GM10248 (cell line): ENCODE measurements at places on chromosomes 12 and 14.

DNA sequence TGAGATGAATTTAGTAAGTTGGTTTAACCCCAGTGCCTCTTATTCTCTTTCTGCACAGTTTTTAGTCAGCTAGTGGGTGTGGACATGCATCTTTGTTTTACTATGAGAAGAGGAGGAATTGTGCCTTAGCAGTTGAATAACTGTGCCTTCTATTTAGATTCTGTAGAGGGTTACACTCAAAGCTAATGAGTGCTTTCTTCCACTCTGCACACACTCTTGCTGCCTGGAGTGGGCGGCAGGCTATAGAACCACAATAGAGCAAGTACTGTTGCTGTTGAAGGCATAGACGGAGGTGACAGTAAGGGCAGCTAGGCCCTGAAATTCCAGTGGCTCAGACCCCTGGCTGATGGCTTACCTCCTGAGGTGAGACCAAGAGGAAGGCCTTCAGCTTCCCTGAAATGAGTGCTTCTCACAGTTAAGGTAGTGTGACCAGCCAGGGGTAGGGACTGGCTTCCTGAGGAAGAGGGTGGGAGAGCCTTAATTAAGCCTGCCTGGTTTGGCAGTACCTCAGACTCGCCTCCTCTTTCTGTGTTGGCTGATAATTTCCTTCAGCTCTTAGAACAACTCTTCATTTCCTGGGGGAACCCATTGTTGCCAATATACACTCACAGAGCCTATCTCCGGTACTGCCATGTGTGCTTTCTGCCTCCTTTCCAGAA, 24.7 kb downstream of the SUSD6 start:
- DNase-seq = peak; percentile 35

DNA sequence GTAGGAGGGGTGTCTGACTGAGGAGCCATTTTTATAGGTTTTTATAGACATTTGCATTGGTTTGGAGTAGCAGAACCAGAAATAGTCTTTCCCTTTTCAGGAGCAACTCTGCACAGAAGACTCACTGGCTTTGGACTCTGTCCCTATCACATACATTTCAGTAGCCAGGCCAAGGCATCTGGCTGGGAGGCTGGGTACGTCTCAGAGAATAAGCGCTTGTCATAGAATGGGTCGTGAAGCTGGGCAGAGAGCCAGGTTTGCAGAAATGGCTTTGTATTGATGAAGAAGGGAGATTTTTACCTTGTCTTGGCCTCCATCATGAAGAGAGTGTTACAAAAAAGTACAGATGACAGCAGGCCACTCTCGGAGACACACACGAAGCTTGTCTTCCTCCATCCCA, 98.6 kb downstream of the CACNA1C start:
- no peak for DNase-seq

DNA sequence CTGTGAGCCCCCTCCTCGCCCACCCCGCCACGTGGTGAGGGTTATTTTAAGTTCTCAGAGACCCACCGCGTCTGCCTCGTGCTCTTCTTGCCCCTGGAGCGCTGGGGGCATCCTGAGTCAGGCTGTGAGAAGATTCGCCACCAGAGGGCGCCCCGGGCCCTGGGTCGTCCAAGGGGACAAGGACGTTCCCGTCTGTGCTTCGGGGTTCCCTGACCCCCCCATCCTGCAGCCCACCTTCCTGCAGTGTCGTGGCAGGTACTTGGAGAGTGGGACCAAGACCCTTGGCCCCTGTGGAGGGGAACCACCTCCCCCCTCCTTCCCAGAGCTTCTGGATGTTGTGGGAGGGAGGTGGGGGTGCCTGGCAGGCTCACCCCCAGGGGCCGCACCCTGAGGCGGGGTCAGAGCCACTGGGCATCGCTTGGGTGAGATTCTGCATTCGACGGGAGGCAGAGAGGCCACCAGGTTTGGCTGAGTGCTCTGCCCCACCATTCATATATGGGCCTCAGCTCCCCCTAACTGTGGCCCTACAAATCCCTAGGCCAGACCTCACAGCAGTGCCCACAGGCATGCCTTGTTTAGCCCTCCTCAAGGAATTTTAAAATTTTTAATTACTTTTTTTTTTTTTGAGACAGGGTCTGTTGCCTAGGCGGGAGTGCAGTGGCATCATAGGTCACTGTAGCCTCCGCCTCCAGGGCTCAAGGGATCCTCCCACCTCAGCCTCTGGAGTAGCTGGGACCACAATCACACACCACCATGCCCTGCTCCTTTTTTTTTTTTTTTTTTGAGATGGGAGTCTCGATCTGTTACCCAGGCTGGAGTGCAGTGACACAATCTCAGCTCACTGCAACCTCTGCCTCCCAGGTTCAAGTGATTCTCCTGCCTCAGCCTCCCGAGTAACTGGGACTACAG, 17.0 kb downstream of the RHOF start:
- DNase-seq = peak; percentile 91

- peak; percentile 53 for DNase-seq
Observed at GRCh38 chr14:61866932-61867920, 105.0 kb downstream of the SNAPC1 start.

GRCh38 chr12:41736436-41736835, 408.2 kb downstream of the GXYLT1 start:
- DNase-seq = no peak

GRCh38 chr12:6868211-6869048, 1.1 kb downstream of the TPI1 start:
- no peak for DNase-seq

DNA sequence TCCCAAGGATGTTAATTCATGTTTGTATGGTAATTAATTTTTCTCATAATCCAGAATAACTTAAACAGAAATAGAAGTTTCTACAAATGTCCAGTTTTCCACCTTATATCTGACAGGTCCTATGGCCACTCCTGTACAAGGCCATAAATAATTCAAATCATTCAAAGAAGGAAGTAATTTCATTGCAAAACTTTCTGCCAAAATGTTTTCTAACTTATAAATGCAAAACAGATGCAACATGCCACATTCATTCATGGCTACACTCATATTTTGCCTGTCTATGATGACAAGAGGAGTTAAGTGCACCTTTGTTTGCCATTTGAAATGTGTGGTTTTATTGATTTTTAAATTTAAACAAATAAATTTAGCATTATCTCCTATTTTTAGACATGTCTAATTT, 34.4 kb downstream of the ITPR2 start:
- no peak for DNase-seq

DNA sequence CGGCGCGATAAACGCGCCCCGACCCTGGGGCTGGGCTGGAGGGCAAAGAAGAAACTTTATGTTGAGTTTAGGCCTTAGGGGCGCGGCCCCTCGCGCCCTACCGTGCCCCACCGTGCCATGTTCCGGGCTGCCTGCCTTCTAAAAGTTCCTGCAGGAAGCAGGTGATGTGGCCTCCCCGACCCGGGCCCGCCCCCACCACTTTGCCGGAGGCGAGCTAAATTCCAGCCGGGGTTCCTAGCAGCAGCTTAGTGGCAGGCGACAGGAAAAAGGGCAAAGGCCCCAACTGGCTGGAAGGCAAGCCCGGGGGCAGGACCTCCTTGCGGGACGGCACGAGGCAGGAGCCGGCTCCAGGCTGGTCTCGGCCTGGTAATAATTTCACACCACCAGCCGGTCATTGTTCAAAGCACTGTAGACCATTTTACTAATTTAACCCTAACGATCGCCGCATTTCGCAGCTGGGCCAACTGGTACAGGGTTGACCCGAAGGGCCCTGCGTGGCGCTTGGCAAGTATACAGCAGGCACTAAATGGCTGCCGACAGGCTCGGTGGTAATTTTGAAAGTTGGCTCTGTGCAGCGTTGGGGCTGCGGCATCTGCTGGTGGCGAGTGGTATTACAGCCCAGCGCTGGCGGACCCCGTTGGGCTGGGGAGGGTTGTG, 895 bp upstream of the CCDC88C start:
- peak; percentile 56 for DNase-seq

DNA sequence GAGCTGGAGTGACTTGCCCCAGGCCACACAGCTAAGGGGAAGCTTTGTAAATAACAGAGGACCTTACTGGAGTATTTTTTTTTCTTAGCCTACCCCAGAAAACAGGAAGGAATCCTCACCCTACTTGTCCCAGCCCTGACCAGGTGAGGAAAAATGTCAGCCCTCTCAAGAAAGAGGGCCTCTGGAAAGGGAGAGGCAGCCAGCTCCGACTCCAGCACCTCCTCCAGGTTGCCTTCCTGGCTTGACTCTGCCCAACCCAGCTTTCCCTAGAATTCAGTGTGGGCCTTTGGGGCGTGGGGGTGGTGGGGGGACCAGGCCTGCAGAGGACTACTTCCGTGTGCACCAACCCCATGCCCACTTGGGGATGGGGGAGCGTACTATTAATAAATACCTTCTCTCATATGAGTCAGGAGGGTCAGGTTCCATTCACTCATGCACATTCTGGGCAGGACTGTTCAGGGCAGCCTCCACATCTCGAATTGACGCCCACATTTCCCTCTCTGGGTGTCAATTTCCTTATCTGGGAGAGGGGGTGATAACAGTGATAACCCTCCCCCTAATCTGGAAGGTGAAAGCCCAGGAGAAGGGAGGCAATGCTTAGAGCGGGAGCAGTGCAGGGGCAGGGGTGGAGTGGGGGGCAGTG, 5.2 kb downstream of the RHOF start:
- DNase-seq = no peak

- DNase-seq = no peak
Observed at GRCh38 chr14:76784266-76784874, 23.1 kb downstream of the VASH1 start.

DNA sequence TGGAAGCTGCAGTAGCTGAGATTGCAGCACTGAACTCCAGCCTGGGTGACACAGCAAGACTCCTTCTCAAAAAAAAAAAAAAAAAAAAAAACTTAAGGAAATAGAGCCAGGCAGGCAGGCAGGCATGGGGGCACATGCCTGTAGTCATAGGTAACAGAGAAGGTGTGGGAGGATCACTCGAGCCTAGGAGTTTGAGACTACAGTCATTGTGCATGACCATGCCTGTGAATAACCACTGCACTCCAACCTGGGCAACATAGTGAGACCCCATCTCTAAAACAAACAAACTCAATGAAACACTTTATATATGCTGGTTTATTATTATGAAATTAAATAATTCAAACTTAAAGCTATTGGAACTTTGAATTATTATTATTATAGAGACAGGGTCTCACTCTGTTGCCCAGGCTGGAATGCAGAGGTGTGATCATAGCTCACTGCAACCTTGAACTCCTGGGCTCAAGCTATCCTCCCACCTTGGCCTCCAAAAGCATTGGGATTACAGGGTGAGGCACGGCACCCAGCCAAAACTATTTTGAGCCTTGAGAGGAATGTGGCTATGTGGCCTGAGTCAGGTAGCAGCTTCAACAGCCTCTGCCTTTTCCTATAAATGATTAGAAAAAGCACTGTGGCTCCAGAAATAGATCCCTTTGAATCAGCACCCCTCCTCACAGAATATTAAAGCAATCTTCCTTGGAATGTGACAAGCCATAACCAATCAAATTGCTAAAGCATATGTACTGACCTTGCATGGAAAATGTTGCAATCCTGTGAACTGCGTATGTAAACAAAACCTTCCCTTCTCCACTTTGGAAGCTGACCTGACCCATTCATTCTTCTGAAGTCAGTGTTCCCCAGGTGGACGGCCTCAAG, 34.7 kb upstream of the YY1 start:
- no peak for DNase-seq

DNA sequence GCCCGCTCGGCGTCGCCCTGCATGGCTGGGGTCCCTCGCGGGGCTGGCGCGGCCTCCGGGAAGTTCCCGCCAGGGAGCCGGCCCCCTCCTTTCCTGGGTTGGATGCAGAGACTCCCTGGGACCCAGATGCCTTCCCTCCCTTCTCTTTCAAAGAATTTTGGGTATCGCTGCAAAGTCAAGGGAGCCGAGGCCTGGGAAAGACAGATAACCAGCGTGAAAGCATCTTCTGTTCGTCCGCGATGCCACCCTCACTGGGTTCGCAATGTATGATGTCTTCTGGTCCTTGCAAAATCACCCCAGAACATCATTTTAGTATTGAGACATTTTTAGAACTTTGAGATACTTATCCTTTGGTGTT, 451 bp downstream of the IRAK3 start:
- DNase-seq = no peak

DNA sequence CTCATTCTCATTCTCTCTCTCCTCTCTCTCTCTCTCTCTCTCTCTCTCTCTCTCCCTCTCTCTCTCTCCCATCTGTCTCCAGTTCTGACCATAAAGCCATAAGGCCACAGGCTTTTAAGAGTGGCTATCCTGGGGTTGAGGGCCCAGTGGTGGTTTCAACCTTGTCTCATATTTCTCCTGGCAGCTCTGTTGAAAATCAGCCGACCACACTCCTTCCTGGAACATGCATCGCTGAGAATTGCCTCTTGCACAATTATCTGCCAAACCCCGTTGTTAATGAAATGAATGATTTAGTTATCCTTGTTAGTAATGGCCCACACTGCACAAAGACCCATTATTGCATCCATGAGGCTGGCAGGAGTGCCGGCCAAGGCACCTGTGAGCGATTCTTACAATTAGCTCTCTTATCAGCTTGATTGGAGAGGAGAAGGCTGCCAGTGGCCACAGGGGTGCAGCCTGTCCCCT, 30.4 kb upstream of the KCNA5 start:
- DNase-seq = no peak

- peak; percentile 3 for DNase-seq
Observed at GRCh38 chr14:32657081-32657480, 281.6 kb upstream of the NPAS3 start.

- DNase-seq = no peak
Observed at GRCh38 chr12:125983784-125984500, 918.7 kb downstream of the AACS start.

- no peak for DNase-seq
Observed at GRCh38 chr14:64186231-64187129, 107.7 kb downstream of the ESR2 start.

DNA sequence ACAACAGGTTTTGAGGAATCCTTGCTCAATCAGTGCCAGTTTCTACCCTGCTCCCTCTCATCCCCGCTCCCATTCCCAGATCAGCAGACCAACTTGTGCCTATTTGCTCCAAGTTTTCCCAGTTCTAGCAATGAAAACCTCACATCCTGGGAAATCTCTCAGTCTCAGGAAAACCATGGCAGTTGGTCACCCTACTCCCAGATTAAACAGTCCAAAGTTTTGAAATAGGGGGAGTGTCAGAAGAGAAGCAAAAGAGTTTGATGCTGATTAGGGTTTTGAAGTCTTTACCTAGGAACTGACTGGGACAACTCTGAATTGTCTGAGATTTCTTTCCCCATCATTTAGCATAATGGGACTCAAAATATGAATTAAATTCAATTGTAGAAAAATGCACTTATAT, 95.8 kb upstream of the ARID2 start:
- DNase-seq = no peak

- DNase-seq = peak; percentile 83
Observed at GRCh38 chr12:110688446-110689280, at the start of gene HVCN1. Gene HVCN1 (minus strand): TSS chr12:110689115. CDS start chr12:110683245, 5,870 bp downstream.

GRCh38 chr14:68619790-68620574, 172.9 kb downstream of the ZFP36L1 start:
- no peak for DNase-seq

- DNase-seq = no peak
Observed at GRCh38 chr14:77469067-77469505, 11.2 kb downstream of the AHSA1 start.

DNA sequence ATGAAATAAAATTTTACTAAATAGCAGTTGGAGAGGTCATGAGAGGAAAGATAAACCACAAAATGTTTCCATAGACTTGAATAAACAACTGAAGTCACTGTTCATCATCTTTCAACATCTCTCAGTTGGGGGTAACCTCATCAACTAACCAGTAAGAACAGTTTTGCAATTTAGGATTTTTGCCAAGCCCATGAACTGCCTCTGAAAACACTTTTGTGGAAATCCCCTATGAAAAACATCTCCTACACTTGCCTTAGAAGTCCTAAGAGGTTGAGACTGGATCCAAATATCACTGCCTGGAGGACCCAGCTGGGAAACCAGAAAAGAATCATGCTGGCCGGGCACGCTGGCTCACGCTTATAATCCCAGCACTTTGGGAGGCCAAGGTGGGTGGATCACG, 273.1 kb downstream of the C12orf50 start:
- no peak for DNase-seq
